Activated naive CD8-positive, alpha-beta T cell treated with anti-CD3 and anti-CD28 coated beads, Interleukin-2, amount 50 U/mL, for 16 hours (primary cell): ENCODE measurements at places on chromosomes 13 and 19.

- no peak for DNase-seq
Observed at GRCh38 chr19:16922949-16923348, 34.1 kb downstream of the F2RL3 start.

- DNase-seq, result no peak
Observed at GRCh38 chr13:113777311-113778260, 18.6 kb downstream of the TMEM255B start.

DNA sequence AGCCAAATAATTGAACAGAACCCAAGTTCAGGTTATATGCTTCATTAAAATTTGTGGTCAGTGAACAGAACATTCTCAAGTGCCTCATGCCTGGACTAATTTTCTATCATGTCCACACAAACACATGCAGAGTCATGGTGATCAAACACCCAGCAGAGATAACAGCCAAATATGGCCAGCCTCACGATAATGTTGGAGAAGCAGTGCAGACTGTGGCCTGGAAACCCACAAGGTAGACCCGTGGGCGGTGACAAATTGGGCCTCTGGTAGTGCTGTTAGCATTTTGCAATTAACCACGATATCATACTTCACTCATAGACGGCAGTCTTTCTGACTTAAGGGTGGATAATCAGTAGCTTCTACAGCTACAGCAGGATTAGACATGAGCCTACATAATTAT is 35.0 kb upstream of the VWA8 start:
- DNase-seq, result no peak

DNA sequence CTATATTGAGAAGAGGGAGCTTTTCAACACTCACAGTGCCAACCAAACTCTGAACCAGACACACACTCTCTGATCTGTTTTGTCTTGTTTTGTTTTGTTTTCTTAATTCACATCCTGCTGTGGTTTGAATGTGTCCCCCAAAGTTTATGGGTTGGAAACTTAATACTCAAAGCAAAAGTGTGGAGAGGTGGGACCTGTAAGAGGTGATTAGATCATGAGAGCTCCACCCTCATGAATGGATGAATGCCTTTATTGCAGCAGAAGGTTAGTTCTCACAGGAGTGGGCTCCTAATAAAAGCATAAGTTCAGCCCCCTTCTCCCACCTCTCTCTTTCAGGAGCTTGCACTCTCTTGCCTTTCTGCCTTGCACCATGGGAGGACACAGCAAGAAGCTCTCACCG is 957.1 kb downstream of the PCDH9 start:
- DNase-seq, result no peak

DNA sequence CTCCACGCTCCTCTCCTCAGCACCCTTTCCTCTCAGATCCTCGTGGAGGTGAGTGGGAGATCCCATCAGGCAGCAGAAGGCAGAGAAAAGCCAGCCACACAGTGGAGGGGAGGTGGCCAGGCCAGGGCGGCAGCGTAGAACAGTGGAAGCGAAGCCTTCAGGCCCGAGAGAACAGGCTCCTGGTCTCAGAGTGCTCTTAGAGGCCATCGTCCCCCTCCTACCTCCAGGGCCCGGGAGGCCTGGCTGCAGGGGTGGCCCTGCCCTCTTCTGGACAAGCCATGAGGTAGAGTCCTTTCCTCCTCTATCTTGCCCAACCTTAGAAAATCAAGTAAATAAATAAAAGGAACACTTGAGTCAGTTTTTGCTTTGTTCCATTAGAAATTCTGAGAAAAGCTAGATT is 202.0 kb downstream of the KATNAL1 start:
- no peak for DNase-seq

DNA sequence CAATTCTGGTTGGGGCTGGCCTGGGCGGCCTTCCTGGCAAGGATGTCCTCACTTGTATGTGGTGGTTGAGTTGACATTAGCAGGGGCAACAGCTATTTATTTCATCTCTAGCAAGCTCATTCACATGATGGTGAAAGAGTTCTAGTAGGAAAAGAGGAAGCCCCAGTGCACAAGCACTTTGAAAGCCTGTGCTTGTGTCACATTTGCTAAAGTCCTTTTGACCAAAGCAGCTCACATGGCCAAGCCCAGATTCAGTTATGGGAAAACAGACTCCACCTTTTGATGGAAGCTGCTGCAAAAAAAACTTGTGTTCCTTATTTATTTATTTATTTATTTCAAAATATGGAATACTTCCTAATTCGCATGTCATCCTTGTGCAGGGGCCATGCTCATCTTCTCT is 17.2 kb downstream of the GTF2F2 start:
- DNase-seq, result no peak

DNA sequence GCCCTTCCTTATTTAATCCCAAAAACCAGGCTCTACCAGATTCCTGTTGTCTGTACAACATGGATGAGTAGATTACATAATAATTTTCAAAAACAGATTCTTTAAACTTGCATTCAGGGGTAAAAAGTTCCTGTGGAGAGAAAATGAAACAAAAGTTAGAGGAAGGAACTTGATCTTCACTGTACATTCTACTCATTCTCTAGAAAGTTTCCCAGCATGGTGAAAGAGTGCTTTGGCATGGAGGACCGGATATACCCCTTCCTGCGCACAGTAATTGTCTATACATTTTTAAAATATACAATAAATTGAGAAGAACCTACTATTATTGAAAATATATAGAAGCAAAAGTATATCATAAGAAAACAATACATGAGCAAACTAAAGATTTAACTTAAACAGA is 274.2 kb downstream of the ITGBL1 start:
- DNase-seq, result no peak

GRCh38 chr19:35309481-35310279 is 17.7 kb downstream of the MAG start:
- no peak for DNase-seq

GRCh38 chr19:38061294-38061693 is 154.3 kb downstream of the SIPA1L3 start:
- DNase-seq, result no peak

DNA sequence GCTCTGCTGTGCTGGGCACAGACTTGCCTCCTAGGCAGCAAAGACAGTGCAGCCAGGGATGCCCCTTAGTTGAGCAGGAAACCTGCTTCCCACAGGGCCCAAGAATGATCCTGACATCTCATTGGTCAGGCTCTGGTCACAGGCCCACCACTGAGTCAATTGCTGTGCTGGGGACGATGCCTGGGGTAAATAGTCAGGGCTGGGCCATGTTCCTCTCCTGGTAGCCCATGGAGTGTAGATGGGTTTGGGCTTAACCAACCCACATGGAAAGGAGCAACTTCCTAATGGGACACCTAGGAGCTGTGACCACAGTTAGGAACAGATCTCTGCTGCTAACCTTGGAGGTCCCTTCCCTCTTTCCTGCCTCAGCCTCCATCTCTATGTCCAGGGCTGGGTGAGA is 212.5 kb upstream of the ZNF536 start:
- DNase-seq, result no peak

DNA sequence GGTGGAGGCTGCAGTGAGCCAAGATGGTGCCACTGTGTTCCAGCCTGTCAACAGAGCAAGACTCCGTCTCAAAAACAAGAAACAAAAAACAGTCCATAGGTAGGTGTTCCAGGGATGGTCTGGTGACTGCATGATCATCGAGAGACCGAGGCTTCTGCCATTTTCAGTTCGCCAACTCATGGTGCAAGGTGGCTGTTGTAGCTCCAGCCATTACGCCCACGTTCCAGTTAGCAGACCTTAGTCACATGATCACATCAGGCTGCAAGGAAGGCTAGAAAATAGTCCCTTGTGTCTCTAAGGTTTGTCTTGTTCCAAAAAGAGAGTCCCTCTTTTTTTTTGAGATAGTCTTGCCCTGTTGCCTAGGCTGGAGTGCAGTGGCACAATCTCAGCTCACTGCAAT is 3.1 kb upstream of the CLASRP start:
- DNase-seq, result no peak

- DNase-seq, result no peak
Observed at GRCh38 chr13:51034906-51035305, 76.2 kb downstream of the C13orf42 start.
